Endothelial cell of coronary artery (primary cell): ENCODE measurements at places on chromosomes 3 and 15. TPM values are rescaled to one million over a fixed set of nuclear protein-coding genes. Genes with fewer than 3 reads are reported as not detected.

Gene GNAI2
- 572 and 692 TPM in 2 replicates for total RNA-seq

Gene CA12
- 0.90 and 4.0 TPM in 2 replicates for total RNA-seq

Gene SLC12A8
- total RNA-seq, result 0.09 and 2.7 TPM in 2 replicates

Gene CTSH
- total RNA-seq, result 1.0 and 1.6 TPM in 2 replicates

Gene COL7A1
- 0.18 and 1.4 TPM in 2 replicates for total RNA-seq

Gene PTH1R
- total RNA-seq, result 0.18 and 0.85 TPM in 2 replicates

Gene TBC1D23
- 32.9 and 43.9 TPM in 2 replicates for total RNA-seq
